ENCODE measurements at places on chromosomes 6 and 20.

- no peak for DNase-seq
These were observed 886 bp downstream of the SDCBP2 start for GRCh38 chr20:1327827-1328679.

- peak; percentile 18 for DNase-seq
These were observed 7.6 kb upstream of the DEFB129 start for GRCh38 chr20:219290-220115.

GRCh38 chr20:57224641-57225138, 41.8 kb downstream of the BMP7 start:
- peak; percentile 35 for DNase-seq

- no peak for DNase-seq
These were observed 20.5 kb upstream of the MAN1A1 start for GRCh38 chr6:119370080-119370479.

GRCh38 chr20:61263938-61264337, 11.9 kb downstream of the CDH4 start:
- DNase-seq, result no peak

- DNase-seq, result no peak
These were observed 68.0 kb downstream of the OTOR start for GRCh38 chr20:16816192-16816591.

- no peak for DNase-seq
These were observed 366.8 kb upstream of the KHDRBS2 start for GRCh38 chr6:62652692-62653328.

- no peak for DNase-seq
These were observed 2.9 kb downstream of the GSS start for GRCh38 chr20:34952671-34953070.

- peak; percentile 31 for DNase-seq
These were observed 296.8 kb downstream of the UTRN start for GRCh38 chr6:144581812-144582537.

GRCh38 chr20:40690836-40691565, 2.0 kb upstream of the MAFB start:
- DNase-seq, result no peak

GRCh38 chr6:141309295-141309694, 823.4 kb upstream of the GJE1 start:
- DNase-seq, result no peak

GRCh38 chr6:33080127-33081089, 4.6 kb downstream of the HLA-DPB1 start:
- DNase-seq, result peak; percentile 43

DNA sequence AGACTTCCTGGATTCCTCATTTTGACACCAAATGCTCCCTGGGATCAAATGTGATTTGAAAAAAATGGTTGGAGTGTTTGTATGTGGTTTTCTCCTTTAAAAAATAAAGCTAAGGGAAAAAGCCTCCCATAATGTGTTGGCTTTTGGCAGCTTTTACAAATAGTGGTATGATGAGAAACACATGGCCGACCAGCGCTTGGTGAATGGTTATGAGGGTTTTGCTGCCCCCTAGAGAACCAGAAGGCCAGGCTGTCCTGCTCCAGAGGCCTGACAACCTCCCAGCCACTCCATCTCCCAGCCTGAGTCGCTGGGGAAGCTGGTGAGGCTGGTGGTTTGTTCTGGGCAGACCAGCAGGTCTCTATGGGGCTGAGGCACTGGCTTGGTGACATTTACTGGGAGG, 69.3 kb downstream of the CLIC5 start:
- DNase-seq, result peak; percentile 89

GRCh38 chr6:107763946-107764345, 60.2 kb downstream of the SCML4 start:
- DNase-seq, result peak; percentile 40

DNA sequence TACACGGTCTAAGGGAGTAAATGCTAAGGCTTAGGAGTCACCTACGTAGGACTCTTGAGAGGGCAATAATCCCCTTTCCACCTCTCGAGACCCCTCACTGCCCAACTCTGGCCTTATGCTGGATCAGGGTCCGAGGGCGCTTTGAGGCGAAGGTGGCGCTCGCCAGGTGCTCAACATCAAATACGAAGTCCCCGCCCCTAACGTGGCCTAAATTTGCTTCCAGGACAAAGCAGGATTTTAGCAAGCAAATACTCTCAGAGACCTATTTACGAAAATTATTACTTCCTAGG, 406 bp upstream of the TRIM26 start:
- no peak for DNase-seq

DNA sequence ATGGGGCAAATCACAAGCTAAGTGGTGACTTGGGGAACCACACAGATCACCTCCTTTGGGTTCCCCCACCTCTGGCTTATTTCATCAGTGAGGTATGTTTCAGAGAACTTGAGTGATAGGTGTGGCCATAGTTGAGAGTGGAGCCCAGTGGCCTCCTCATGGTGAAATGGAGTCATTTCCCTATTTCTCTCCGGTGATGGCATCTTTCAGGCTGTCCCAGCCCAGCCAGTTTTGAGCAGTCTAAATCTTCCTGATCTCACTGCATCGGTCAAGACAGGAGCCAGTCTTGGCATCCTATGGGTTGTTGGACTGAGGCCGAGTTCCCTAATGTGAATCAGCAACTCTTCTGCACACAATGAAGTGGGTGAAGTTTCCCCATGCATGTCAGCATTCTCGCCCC, 132.4 kb downstream of the EYA2 start:
- no peak for DNase-seq

DNA sequence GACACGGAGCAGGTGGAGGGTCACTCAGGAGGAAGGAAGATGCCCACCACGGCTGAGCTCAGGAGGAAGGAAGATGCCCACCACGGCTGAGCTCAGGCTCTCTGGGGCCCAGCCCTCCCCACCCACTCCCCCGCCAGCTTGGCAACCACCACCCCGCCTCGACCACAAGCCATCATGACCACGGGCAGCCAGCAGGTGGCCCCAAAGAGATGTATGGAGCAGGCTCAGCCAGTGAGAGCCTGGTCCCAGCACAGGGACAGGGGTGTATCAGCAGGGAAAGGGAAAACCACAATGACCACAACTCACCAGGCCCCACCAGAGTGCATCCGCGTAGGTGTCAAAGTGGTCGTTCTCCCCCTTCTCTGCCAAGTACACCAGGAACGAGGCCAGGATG, 30.4 kb downstream of the KCNQ2 start:
- DNase-seq, result peak; percentile 77

DNA sequence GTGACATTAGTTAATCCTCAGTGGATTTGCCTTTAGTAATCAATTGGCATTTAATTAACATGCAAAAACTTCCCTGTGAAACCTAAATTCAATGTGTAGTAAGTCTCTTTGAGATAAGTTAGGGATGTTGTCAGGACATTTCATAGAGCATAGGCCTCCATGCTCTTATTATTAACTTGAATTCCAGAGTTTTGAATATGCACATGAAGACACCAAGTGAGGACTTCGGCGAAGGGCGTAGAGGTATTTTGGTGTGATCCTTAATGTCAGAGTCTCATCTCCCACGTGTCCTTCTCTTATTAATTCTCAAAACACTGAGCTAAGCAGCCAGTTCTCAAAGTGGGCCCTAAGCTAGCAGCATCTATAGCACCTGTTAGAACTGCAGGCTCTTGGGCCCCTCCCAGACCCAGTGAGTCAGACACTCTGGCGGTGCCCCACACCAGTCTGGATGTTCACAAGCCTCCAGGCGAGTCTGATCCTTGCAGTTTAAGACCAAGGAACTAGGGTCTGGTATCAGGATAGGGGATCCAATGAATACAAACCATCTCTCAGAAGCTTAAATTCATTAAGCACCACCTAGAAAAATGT, 292.1 kb downstream of the QKI start:
- no peak for DNase-seq

DNA sequence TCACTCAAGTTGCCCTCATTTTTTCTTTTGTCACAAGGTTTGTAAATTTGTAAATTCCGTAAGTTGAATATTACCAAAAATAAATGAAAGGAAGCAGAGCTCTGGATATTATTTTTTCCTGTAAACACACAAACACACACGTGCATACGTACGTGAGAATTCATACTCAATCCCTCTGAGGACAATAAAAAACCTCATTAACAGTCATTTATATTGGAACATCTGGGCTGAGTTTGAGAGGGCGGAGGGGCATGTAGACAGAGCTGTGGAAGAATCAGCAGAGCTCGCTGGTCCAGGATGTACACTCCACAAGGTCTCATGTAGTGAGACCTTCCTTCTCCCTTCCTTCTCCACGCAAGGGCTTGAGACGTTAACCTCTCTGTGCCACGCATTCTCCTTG, 24.2 kb upstream of the DOK5 start:
- no peak for DNase-seq

GRCh38 chr20:59598625-59599310, 5.6 kb upstream of the PHACTR3 start:
- DNase-seq, result peak; percentile 65

GRCh38 chr6:3001773-3002293, 2.1 kb downstream of the NQO2 start:
- DNase-seq, result peak; percentile 78

GRCh38 chr20:48866936-48867335, 39.1 kb upstream of the PREX1 start:
- DNase-seq, result no peak

DNA sequence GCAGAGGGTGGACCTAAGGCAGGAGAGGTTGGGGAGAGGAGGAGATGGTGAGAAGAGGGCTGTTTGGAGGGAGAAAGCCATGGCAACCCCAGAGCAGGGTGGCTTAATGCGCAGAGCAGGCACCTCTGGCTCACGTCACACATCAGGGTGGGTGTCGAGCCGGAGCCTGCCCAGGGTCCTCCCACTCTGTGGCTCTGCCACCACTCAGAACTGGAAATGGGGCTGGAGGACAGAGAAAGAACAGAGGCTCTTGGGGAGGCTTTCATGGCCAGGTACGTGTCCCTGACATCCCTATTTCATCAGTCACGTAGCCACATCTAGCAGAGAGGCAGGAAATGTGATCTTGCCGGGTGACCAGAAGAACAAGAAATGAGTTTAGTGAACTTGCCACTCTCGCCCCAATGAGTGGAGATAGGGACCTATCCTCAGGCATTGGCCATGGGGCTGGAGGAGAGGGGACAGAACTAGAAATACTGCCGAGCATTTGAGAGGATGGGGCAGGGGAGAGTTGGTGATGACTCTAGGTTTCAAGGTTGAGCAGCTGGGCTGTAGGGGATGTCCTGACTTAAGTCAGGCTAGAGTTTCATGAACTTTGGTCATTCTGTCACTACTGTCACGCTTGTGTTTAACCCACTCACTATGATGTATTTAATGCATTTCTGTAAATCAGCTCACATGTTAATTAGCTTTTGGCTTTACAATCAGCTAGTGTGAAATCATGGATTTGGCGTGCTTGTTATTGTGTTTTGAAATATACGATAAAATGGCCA, 52.7 kb downstream of the CDH26 start:
- DNase-seq, result no peak

DNA sequence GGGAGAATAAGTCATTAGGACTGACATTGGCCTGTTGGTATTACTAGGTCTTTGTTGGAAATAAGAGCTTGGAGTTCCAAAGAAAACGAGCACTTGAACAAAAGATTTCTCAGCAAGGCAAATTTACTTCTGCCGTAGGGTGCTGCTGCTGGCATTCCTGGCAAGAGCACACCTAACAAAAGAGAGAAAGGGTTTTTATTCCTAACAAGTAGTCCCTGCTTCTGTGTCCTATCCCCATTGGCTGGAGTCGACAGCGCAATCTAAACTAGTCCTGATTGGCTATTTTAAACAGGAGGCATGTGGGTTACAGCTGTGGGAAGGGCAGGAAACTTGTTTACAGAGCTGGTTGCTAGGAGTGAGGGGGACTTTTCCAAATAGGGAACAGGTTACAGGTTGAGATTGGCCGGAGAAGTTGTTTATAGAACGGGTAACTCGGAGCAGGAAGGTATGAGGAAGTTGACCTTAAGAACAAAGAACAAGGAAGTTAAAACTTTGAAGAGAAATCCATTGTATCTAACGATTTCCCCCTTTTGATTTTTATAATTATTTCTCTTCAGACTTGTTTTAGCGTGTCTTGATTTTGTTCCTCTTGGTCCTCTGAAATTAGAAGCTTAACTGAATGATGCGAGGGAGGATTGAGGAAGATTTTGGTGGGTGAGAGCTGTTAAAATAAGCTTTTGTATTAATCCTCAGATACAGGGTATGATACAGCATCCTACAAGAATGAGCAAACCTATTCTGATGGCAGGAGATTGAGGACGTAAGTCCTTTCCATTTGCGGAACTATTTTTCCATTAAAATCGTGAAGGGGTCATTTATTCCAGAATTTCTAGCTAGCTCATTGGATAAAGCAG, 3.4 kb upstream of the ZNFX1 start:
- DNase-seq, result no peak

DNA sequence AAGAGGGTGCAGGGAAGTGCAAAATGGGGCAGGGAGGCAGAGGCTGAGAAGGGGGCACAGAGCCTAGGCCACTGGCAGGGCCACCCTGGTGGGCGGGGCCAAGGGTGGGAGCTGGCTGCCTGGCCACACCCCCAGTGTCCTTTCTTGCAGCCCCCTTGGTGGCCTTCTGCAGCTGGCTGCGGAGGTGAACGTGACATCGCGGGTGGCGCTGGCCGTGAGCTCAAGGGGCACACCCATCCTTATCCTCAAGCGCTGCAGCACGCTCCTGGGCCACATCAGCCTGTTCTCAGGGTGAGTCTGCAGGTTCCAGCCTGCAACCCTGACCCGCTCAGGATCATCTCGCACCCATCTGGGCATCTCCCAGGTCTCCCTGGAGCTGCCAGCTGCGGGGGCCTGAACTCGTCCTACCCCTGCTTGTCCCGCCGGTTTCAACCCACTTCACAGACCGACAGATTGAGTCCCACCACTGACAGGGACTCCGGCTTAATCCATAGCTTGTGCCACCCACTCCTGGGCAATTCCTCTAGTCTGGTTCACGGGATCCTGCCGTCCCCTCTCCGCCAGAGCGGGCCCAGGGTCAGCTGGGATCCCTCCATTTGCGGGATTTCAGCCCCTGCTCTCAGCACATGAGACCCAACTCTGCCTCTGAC, 6.2 kb downstream of the BPIFB3 start:
- DNase-seq, result no peak

DNA sequence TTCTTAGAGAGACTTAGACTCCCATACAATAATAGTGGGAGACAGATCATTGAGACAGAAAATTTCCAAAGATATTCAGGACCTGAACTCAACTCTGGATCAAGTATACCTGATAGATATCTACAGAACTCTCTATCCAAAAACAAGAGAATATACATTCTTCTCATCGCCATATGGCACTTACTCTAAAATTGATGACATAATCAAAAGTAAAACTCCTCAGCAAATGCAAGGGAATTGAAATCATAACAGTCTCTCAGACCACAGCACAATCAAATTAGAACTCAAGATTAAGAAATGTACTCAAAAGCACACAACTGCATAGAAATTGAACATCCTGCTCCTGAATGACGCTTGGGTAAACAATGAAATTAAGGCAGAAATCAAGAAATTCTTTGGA, 28.7 kb downstream of the PERP start:
- no peak for DNase-seq

Measured in GM03348 (cell line).